ENCODE measurements at places on chromosomes 16 and 17.

GRCh38 chr16:27226476-27226875, 23.1 kb downstream of the KDM8 start:
- no peak for DNase-seq

DNA sequence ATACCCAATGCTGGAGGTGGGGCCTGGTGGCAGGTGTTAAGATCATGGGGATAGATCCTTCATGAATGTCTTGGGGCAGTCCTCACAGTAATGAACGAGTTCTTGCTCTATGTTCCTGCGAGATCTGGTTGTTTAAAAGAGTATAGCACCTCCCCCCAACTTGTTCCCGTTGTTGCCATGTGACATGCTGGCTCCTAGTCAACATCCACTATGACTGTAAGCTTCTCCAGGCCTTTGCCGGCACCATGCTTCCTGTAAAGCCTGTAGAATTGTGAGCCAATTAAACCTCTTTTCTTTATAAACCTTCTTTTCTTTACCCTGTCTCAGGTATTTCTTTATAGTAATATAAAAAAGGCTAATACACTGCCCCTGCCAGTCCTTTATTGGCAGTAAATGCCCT, 33.3 kb downstream of the RANBP10 start:
- no peak for DNase-seq

- no peak for DNase-seq
Measured at GRCh38 chr17:49637050-49637449, 40.8 kb downstream of the SPOP start.

GRCh38 chr16:84677017-84677803, 22.6 kb upstream of the USP10 start:
- DNase-seq, result peak; percentile 23

DNA sequence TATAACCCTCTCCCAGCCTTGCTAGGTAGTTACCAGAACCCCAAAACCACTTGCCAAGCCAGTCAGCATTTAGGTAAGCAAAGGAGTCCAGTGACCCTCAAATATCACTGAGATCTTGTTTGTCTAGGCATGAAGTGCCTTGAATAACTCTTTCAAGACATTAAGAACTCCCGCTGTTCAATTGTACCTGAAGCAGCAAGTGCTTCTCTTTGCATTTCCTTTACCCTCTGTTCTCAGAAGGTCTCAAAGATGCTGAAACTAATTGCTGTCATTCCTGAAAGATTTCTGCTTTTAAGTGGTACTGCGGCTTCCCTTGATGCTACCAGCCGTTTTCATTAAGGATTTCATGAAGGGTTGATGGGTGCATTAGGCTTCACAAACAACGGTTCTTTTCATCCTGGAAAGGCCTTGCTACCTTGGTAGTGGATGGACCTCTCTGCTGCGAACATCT, 142.7 kb downstream of the PITPNC1 start:
- no peak for DNase-seq

DNA sequence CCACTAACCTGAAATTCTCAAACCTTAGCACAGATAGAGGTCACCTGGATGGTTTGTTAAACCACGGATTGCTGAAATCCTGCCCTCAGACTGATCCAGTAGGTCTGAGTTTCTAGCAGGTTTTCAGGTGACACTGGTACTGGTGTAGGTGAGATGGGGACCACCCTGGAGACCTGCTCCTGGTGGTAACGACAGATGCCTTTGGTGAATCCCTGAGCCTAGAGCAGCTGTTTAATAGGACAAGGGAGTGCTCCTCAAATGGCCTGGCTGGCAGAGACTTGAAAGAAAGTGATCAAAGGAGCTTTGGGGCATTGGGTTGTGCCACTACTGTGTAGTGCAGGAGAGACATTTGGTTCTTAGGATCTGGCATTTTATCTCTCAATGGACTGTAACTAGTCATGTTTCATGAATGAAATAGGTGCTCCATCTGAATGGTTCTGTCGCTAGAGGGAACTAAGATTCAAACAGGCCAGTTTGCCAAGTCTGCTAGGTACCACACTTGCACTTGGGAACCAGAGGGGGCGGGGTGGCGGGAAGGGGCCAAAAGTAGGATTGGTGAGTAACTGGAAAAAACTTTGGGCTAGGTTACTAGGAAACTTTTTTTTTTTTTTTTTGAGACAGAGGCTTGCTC, 2.9 kb upstream of the IFI35 start:
- DNase-seq, result no peak

DNA sequence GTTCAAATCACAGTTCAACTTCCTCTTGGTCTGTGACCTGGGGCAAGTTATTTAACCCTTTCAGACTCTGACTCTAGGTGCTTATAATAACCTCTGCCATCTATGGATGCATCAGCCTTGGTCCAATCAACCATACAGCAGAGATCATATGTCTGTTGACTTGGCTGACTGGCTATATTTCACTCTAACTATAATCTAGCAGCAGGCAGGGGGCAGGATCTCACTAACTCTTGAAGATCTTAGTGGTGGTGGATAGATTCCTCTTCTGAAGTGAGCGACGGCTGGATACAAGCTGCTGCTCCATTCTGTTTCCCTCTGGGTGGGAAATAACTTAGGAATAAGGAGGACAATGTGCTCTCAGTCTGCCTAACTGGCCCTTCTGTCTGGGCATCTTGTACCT, 146.6 kb downstream of the SKAP1 start:
- DNase-seq, result no peak

DNA sequence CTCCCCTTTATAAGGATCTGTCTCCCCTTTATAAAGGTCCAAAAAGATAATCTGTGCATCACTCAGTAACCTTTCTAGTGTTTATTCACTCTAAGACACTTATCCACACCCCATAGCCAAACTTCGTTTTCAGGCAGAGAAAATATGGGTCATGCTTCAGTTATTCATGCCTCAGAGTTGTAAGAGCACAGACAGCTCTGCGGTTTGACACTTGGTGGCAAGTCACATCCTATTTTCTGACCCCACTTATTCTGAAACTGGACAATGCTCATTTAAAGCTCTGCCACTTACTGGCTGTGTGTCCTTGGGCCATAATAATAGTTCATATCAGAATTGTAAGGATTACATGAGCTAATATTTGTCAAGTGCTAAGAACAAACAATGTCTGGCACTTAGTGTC, 2.0 kb upstream of the KRTAP2-1 start:
- no peak for DNase-seq

- no peak for DNase-seq
Measured at GRCh38 chr16:71796501-71797097, 12.0 kb downstream of the AP1G1 start.

DNA sequence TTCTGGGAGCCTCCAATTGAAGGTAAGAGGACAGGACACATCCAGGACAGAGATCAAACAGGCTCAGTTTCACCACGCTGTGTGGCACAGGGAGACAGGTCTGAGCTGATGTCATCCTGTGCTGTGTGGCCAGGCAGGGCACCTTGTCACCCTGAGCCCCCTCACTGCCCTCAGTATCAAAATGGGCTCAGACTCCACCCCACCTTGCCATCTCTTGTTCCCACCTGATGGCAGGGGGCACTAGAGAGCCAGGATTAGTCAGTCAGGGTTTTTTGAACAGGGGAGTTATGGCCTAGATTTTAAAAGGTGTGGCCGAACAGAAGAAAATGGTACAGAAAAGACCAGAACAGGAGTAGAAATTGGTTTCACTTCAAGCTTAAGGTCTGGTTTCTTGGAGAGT, 2.6 kb downstream of the KAT2A start:
- DNase-seq, result no peak
